ENCODE measurements at places on chromosomes 16 and 17. TPM values are rescaled to one million over a fixed set of nuclear protein-coding genes. Genes with fewer than 3 reads are reported as not detected.

Gene KRTAP16-1
- total RNA-seq: not detected

- no peak for DNase-seq
- H3K27me3 ChIP-seq: no peaks in the 10 kb centered on the region
- peaks cover 3% of the 10 kb centered on the region for H3K36me3 ChIP-seq
- no peak overlapping the region for H3K27ac ChIP-seq
- H3K4me3 ChIP-seq: no peak overlapping the region
These were observed 113.8 kb downstream of the CYB561 start for GRCh38 chr17:63332286-63332685.

Gene UTP4
- total RNA-seq: 16.9 TPM

- no peak for DNase-seq
- peaks cover 4% of the 10 kb centered on the region for H3K4me1 ChIP-seq
- H3K27ac ChIP-seq: no peak overlapping the region
- peaks cover 6% of the 10 kb centered on the region for H3K27me3 ChIP-seq
- H3K4me3 ChIP-seq: no peak overlapping the region
These were observed 45.1 kb upstream of the HNF1B start for GRCh38 chr17:37789771-37790541.

DNA sequence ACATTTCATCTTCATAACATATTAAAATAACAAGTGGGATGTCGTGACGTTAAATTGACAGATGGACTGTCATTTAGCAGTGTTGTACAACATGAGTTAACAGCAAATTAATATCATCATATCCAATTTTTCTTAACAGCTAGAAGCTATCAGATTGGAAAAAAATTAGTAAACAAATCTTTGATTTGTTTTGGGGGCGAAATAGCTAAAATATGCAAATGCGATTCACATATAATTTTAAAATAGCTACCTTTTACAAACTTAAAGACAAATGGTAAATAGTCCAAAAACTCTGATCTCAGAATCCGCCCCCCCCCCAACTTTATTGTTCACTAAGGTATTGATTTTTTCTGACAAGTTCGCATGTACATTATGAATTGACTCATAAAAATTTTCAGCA lies 20.3 kb upstream of the NACA2 start:
- H3K27ac ChIP-seq: no peak overlapping the region
- H3K27me3 ChIP-seq: no peaks in the 10 kb centered on the region
- H3K4me3 ChIP-seq: no peak overlapping the region
- H3K4me1 ChIP-seq: no peaks in the 10 kb centered on the region
- no peaks in the 10 kb centered on the region for H3K36me3 ChIP-seq

Gene TPSB2
- total RNA-seq: 0.89 TPM

DNA sequence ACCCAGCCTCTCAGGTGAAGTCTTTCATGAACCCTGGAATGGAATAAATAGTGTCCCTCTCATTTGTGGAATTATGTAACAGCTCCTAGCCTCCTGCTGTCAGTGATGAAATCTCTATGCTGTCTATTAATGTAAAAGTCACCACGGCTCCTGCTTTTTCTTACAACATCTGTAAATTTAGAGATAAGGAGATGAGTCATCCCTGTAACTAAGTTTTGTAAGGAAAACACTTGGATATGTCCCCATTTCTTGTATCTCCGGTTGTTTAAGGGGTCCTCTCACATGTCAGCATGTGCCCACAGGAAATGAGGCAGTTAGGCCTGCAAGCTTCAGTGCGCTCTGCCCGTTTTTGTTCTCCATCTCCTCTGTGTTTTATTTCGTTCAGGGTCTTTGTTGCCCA lies 2.8 kb upstream of the NAT9 start:
- H3K36me3 ChIP-seq: peaks cover 19% of the 10 kb centered on the region
- no peaks in the 10 kb centered on the region for H3K27me3 ChIP-seq
- H3K4me1 ChIP-seq: peaks cover 22% of the 10 kb centered on the region
- DNase-seq: no peak
- no peak overlapping the region for H3K27ac ChIP-seq

- no peak overlapping the region for H3K4me3 ChIP-seq
- H3K36me3 ChIP-seq: no peaks in the 10 kb centered on the region
- no peak for DNase-seq
- peaks cover 3% of the 10 kb centered on the region for H3K27me3 ChIP-seq
These were observed 228.9 kb upstream of the TNRC6C start for GRCh38 chr17:77729587-77729986.

GRCh38 chr17:18247613-18248001 lies 10.9 kb downstream of the FLII start:
- H3K27ac ChIP-seq: no peak overlapping the region
- no peaks in the 10 kb centered on the region for H3K27me3 ChIP-seq
- H3K4me1 ChIP-seq: peaks cover 20% of the 10 kb centered on the region
- peaks cover 85% of the 10 kb centered on the region for H3K36me3 ChIP-seq

Gene CCL3
- 7.7 TPM for total RNA-seq

- H3K27me3 ChIP-seq: no peaks in the 10 kb centered on the region
- H3K4me1 ChIP-seq: peaks cover 11% of the 10 kb centered on the region
- no peaks in the 10 kb centered on the region for H3K36me3 ChIP-seq
- no peak overlapping the region for H3K27ac ChIP-seq
These were observed 192.4 kb downstream of the SEC14L1 start for GRCh38 chr17:77332981-77333685.

Gene PRRT2
- 8.3 TPM for total RNA-seq

Gene EVPLL
- not detected for total RNA-seq

DNA sequence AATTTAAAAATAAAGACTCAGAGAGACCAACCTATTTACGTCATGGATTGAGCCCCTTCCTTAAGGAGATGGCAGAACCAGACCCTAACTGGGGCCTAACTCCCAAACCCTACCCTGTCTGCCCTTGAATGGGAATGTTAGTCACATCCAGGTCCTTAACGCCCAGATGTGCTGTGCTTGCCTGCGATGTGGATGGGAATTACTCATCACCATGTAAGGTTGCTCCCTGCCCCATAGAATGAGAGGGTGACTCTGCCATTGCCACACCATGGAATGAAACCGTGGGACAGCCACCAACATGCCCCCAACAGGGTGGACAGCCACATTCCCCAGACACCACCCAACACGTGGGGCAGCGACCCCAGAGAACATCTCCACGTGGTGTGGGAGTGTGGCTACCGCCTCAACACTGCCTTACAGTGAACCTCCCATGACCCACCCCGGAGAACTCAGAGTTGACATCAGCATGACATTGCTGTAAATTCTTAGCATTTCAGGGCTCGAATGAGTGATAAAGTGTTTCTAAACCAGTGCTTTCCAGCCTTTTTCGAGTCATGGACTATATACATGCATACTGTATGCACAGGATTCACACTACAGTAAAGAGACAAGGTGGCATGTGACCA lies 31.8 kb downstream of the SCNN1B start:
- DNase-seq: no peak
- H3K4me1 ChIP-seq: no peaks in the 10 kb centered on the region
- no peaks in the 10 kb centered on the region for H3K36me3 ChIP-seq
- no peaks in the 10 kb centered on the region for H3K27me3 ChIP-seq

GRCh38 chr17:39677542-39678339 lies 9.5 kb downstream of the PNMT start:
- H3K4me3 ChIP-seq: no peak overlapping the region
- H3K4me1 ChIP-seq: peaks cover 63% of the 10 kb centered on the region
- H3K27ac ChIP-seq: peak overlapping the region; percentile 90
- peak; percentile 79 for DNase-seq
- H3K36me3 ChIP-seq: peaks cover 15% of the 10 kb centered on the region

DNA sequence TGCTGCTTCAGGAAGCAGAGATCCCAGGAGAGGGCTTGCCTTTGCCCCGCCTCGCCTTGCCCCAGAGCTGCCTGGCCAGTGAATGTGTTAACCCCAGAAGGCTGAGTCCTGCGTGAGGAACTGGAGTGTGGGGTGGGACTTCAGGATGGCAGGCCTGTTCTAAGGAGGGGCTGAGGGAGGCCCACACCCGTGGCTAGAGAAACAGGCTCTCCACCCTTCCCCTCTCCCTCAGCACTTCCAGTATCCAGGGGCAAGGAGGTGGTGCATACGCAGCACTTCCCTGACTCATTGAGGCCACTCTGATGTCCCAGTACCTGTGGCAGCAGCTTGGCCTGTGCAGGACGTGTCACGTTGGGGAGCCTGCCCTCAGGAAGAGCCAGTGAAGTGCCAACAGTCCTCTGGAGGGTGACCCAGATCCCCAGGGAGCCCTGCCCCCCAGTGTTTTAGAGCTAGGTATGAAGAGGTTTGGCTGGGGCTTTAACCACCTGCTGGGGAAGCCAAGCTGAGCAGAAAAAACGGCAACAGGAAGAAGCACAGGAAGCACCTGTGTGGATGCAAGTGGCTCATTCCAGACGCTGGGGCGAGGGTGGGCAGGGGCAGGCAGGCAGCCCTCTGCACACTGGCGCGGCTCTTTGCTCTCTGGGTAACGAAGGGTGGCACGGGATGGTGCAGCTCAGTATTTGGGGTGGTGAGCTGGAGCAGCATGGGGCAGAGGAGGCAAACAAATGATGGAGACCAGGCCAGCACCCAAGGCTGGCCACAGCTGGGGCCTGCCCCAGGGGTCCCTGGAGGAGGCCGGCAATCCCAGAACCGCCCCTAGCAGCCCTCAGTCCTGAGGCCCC lies 14.7 kb upstream of the CTCF start:
- peak overlapping the region; percentile 71 for H3K27ac ChIP-seq
- DNase-seq: peak; percentile 48
- no peak overlapping the region for H3K4me3 ChIP-seq
- H3K4me1 ChIP-seq: peaks cover 21% of the 10 kb centered on the region

DNA sequence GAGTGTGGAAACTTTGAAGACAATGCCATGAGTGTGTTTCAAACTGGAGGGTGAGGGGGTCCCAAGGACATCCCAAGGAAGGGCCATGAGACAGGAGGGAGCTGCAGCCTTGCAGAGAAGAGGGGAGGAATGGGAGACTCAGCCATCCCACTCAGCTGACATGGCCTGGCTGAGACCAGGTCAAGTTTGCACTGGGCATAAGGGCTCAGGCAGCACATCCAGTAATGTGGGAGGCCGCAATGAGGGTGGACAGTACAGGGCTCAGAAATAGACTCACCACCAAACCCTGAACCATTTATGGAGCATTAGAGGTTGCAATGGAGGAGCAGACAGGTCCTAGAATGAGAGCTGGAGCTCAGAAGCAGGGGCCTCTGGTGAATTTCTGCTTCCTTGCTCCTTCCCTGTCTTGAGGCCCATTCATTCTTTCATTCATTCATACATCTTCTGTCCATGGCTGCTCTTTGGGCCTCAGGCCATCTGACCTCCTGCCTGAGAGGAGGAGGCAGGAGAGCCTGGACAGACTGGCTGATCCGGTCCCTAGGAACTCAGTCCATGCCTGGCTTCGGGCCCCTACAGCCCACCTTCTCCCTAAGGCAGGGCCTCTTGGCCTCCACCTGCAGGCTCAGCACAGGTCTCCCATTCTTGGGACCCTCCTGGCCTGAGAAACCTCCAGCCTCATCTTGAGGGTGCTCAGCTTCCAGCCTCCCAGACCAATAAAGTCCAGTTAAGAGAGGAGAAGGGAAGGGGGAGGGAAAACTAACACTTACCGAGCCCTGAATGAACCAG lies 70.5 kb upstream of the CDH5 start:
- no peaks in the 10 kb centered on the region for H3K4me1 ChIP-seq
- H3K4me3 ChIP-seq: no peak overlapping the region
- peaks cover 8% of the 10 kb centered on the region for H3K27me3 ChIP-seq
- no peaks in the 10 kb centered on the region for H3K36me3 ChIP-seq
- DNase-seq: no peak

DNA sequence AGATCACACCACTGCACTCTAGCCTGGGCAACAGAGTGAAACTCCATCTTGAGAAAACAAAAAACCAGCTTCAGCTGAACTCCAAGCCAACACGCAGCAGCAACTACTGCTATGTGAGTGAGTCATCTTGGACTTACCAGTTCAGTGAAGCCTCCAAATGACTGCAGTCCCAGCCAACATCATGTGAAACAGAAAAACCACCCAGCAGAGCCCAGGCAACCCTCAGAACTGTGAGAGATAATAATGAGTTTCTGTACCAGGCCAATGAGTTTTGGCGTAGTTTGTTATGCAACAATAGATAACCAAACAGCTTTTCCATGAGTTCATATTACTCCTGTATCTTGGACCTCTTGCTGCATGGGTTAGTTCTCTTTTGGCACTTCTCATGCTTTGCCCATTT lies 23.3 kb downstream of the PHF12 start:
- H3K36me3 ChIP-seq: peaks cover 16% of the 10 kb centered on the region
- H3K27ac ChIP-seq: no peak overlapping the region
- H3K27me3 ChIP-seq: no peaks in the 10 kb centered on the region

Gene KRT28
- not detected for total RNA-seq

Gene SLC16A6
- total RNA-seq: 0.27 TPM

- no peak for DNase-seq
- peaks cover 48% of the 10 kb centered on the region for H3K4me1 ChIP-seq
- peaks cover 14% of the 10 kb centered on the region for H3K36me3 ChIP-seq
- H3K4me3 ChIP-seq: no peak overlapping the region
These were observed 9.9 kb upstream of the MVD start for GRCh38 chr16:88672776-88673175.

- H3K36me3 ChIP-seq: no peaks in the 10 kb centered on the region
- H3K4me1 ChIP-seq: peaks cover 7% of the 10 kb centered on the region
- H3K27me3 ChIP-seq: no peaks in the 10 kb centered on the region
- H3K4me3 ChIP-seq: no peak overlapping the region
These were observed 138.3 kb downstream of the KCNJ2 start for GRCh38 chr17:70307430-70308225.

- no peak overlapping the region for H3K4me3 ChIP-seq
- no peak overlapping the region for H3K27ac ChIP-seq
- H3K4me1 ChIP-seq: no peaks in the 10 kb centered on the region
- H3K27me3 ChIP-seq: no peaks in the 10 kb centered on the region
These were observed 41.9 kb downstream of the NFAT5 start for GRCh38 chr16:69607674-69608073.

- no peaks in the 10 kb centered on the region for H3K4me1 ChIP-seq
- no peaks in the 10 kb centered on the region for H3K27me3 ChIP-seq
- DNase-seq: no peak
- H3K4me3 ChIP-seq: no peak overlapping the region
- no peak overlapping the region for H3K27ac ChIP-seq
- H3K36me3 ChIP-seq: peaks cover 8% of the 10 kb centered on the region
These were observed 58.3 kb downstream of the SIAH1 start for GRCh38 chr16:48326915-48327314.

- H3K4me1 ChIP-seq: no peaks in the 10 kb centered on the region
- no peak overlapping the region for H3K27ac ChIP-seq
- DNase-seq: peak; percentile 10
- H3K27me3 ChIP-seq: no peaks in the 10 kb centered on the region
- no peaks in the 10 kb centered on the region for H3K36me3 ChIP-seq
These were observed 104.3 kb downstream of the STXBP4 start for GRCh38 chr17:55072898-55073297.

Measured in muscle of leg (tissue), 16 donors.